ENCODE measurements at places on chromosomes 1 and 21.

- no peak for DNase-seq
These were observed 4.5 kb upstream of the TRIM17 start for GRCh38 chr1:228420968-228421826.

DNA sequence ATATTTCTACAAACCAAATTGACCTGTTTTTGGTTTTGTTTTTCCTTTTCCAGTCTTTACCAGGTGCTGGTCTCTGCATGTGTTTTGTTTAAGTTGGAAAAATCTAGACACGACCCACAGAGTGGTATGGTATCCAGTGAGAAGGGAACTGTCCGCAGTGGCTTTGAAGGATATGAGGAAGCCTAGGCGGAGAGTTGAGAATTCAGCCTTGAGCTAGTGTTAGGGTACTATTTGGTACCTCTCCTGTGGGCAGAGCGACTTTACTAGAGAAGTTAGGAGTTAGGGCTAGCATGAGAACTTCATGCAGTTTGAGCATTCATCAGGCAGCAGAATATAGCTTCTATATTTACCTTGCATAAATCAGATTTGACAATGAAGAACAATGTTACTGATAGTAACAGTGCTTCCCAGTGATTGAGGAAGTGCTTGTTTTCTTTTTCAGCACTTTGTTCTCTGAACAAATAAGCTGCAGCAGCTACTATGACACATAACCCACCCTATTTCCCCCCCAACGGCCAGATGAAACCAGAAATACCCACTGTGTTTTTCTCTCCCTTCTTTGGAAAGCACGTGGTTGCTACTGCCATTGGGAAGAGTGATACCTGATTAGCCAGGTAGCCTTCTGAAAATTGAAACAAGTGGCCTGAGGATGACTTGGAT is 19.0 kb downstream of the MRPS6 start:
- no peak for DNase-seq

- no peak for DNase-seq
These were observed 66.6 kb downstream of the IFI44 start for GRCh38 chr1:78716186-78716585.

GRCh38 chr1:150925080-150925479 is 1.1 kb upstream of the SETDB1 start:
- no peak for DNase-seq

- DNase-seq = no peak
These were observed 48.6 kb downstream of the CHD5 start for GRCh38 chr1:6131561-6131960.

- no peak for DNase-seq
These were observed 104.0 kb downstream of the PDE4B start for GRCh38 chr1:65896721-65897120.

- DNase-seq = no peak
These were observed 1.4 kb downstream of the CFAP45 start for GRCh38 chr1:159898527-159898926.

- no peak for DNase-seq
These were observed 186.3 kb downstream of the VPS13D start for GRCh38 chr1:12416101-12416500.

- no peak for DNase-seq
These were observed 80.4 kb upstream of the ADAMTS5 start for GRCh38 chr21:27047283-27047657.

DNA sequence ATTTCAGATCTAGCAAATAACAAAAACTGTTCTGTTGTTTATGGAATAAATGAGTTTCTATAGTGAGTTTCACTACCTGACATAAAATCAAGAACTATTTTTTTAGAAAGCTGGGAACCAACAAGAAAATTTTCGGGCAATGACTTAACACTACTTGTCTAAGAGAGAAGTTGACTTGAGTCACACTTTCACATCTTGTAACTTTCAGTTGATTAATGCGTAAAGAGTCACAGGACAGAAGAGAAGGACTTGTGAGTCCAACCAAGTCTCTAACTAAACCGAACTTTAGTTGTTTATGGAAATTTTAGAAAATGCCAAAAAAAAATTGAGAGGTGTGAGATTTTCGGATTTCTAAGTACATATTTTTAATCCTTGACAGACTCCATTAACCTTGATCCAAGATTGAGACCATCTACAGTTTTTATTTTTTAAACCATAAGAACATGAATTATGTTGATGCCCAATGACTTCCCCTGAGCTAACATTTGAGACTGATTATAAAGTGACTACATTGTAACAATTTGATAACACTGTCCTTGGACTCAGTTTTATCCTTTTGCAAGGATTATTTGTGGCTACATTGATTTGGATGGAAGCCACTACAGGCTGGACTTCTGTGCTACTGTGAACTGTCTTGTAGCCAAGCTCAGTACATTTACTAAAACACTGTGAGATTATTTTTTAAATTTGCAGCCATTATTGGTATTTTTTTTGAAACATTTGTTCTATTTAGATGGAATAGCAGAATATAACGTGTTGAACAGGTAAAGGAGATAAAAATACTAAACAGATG is 284.0 kb downstream of the PTPRC start:
- no peak for DNase-seq

- DNase-seq = no peak
These were observed 5.6 kb downstream of the CRCT1 start for GRCh38 chr1:152519851-152520250.

DNA sequence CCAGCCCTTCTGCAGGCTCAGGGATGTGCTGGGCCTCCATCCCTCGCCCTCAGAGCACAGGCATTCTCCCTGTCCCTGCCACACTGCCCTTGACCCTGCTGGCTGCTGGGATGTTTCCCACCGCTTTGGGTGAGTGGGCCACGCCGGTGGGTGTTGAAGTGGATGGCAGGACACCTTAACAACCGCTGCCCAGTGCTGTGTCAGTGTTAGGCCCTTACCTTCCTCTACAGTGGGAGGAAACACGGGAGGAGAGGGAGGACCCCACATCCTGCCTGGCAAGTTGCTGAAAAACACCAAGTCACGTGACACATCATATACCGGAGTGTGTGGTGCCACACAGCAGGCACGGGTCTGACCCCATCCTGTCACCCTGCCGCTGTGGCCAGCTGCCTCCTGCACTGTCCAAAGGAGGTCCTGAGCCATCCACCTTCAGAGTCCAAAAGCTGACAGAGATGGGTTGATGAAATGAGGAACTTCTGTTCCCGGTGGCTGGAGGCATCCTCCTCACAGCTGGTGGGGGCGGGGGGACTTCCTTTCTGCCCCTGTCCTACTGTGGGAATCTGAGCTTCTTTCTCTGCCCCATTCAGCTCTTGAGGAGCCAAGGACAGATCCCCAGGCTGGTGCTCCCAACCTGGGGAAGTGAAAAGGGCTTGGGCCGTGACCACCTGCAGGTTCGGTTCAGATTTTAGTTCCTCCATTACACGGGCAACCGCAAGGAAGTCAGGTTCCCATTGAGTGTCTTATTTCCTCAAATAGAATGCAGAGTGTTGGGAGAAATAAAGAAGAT is 3.2 kb upstream of the THEMIS2 start:
- DNase-seq = no peak

- DNase-seq = no peak
These were observed 6.0 kb downstream of the COLGALT2 start for GRCh38 chr1:184031409-184032107.

DNA sequence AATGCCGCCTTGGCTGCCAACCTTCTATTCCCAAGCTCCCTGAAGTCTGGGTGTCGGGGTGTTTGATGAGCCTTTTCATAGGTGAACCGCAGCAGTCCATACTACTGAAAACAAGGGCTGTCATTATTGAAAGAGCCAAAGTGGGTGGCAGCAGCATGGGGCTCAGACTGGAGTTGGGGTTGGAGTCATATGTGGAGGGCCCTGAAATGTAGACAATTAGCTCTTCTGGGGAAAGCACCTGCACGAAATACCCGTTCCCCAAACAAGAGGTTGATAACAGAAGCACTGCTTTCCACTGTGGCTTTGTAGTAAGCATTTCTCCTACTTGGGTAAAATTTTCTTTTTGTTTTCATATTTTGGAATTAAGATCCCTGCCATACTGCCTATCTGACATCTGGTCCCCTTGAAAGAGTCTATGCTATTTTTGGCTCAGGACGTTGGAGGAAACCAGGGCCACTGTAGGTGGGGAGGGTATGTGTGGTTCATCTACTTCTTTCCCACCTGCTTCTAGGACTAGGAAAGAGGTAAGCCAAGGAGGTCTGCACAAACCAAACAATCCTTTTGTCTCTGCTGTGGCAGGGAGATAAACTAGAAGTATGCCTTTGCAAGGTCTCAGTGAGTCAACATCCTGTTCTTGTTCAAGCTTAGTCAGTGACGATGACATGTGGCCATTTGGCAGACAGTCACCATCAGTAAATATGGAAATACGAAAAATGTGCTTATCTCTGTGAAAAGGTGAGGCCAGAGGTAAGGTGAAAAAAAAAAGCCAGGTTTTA is 197.0 kb upstream of the UBE2U start:
- no peak for DNase-seq

DNA sequence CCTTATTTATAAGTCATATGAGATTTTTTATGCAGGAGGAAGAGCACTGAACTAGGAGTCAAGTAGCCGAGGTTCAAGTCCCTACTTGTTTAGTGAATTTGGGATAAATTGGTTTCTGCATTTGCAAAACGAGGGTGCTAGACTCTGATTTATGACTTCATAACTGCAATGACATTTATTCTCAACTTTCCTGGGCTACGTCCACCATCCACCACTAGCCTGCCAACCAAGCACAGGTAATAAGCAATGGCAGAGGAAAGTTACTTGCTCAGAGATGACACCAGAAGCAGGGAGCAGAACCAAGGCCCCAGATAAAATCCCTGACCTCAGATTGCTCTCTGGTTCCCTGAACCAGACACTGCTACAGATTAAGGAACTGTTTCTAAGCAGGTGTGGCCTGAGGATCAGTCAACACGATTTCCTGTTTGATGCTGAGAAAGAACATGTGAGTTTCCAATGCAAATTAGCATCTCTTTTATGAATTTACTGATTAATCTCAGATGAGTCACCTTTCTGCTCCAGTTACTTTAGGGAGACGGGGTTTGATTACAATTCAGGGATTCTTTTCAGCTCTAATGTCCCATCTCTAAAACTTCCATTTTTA is 52.7 kb downstream of the PLPP3 start:
- DNase-seq = no peak

DNA sequence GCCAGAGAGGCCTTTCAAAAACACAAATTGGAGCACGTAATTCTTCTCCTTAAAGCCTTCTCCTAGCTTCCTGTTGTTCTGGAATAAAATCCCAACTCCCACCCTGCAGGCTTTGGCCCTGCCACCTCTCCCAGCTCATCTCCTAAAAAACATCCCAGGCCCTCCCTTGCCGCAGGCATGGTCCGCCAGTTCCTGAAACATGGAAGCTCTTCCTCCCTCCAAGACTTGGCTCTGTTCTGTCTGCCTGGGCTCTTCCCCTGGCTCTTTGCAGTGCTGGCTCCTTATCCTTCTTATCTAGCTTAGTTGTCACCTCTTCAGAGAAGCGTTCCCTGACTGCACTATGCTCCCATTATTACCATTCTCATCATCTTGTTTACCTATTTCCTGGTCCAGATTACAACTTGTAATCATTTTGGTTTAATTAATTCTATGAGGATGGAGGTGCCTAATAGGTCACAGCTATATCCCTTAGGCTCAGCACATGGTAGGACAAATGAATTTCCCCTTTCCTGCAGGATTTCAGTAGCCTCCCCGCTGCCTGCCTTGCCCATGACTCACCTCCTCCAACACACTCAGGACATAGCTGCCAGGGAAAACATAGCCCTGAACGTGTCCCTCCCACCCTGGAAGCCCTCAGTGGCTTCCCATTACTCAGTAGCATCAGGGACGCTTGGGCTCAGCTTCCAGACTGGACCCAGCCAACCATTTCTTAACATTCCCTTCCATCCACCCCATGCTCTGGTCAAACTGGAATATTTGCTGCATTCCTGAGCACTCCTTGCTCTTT is 15.7 kb upstream of the IGSF21 start:
- no peak for DNase-seq

- no peak for DNase-seq
These were observed 171.4 kb upstream of the SNX7 start for GRCh38 chr1:98490099-98490498.

- no peak for DNase-seq
These were observed 354.6 kb downstream of the SEC16B start for GRCh38 chr1:177615251-177615650.

DNA sequence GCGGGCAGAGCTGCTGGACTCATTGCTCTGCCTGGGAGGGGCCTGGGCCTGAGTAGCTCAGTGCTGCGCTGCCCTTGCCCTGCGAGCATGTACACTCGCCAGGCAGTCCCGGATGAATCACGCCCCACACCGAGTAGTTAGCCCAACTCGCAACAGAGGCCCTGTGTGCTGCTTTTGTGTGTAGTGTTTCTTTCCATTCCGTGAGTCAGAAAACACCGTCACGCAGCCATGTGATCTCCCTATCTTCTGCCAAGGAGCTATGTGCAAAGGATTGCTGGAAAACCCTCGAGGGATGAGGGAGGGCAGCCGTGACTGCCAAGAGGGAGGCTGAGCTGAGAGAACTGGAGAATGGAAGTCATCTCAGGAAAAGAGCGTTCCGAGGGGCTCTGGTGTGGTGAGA is 37.3 kb downstream of the NENF start:
- DNase-seq = no peak

DNA sequence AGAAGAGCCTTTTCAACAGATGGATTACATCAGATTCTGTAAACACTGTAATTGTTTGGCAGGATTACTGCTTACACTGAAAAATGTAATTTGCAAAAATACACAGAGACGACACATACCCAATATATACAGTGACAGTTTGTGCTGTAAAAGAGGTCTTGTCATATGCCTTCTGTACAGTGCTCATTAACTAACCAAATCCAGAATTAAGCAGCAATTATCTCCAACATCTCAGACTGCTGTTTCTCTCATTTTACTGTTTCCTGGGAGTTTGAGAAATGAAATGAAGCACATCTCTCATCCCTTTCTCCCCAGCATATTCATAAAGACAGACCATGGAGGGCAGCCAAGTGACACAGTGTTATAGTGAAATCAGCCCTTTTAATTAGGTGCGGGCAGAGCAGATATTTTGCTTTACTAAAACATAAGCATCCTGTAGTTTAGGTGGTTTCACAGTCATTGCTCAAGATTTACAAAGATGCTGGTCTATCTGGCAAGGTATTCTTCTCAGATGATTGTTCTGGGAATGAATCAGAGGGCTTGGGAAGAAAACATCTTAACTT is 618.4 kb upstream of the USP24 start:
- no peak for DNase-seq

DNA sequence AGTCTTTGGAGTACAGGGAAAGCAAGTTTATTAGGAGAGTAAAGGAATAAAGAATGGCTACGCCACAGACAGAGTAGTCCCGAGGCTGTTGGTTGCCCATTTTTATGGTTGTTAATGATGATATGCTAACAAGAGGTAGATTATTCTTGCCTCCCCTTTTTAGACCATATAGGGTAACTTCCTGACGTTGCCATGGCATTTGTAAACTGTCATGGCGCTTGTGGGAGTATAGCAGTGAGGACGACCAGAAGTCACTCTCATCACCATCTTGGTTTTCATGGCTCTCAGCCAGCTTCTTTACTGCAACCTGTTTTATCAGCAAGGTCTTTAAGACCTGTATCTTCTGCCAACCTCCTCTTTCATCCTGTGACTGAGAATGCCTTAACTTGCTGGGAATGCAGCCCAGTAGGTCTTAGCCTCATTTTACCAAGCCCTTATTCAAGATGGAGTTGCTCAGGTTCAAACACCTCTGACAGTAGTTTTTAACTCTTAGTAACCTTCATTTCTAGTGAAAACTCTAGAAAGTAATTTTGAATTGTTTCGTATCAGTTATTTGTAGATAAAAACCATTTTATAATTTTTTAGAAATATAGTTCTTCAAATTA is 26.2 kb downstream of the TCP10L start:
- DNase-seq = no peak
